ENCODE measurements at places on chromosomes 6 and 20. TPM values are rescaled to one million over a fixed set of nuclear protein-coding genes. Genes with fewer than 3 reads are reported as not detected.

DNA sequence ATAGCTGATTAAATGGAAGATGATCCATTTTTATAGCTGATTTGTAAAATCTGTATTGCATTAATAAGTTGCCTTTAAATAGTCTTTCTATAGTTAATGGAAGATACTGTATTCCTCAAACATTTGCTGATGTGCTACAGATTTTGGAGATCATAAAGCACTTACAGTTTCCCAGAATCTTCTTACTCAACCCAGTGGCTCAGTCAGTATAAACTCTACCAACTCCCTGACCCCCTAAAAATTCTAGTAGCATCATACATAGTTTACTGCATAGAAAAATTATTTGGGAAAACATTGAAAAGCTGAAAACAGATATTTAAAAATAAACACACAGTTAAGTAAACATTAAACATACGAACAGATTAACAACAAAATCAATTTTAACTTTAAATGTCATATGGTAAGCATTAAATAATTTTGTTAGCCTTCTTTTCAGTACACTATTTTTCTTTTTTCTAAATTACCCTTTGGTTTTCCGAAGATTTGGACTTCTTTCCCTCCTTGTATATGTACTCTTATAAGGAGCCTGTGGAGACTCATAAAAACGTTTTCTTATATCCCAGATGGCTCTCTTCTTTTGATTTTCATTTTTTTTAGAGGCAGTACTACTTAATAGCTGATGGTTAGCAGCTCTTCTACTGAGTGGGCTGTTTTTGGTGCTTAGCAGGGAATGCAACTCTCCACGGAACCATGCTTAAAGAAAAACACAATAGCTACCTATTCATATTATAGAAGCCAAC, 62.7 kb upstream of the BMP5 start:
- DNase-seq: no peak

DNA sequence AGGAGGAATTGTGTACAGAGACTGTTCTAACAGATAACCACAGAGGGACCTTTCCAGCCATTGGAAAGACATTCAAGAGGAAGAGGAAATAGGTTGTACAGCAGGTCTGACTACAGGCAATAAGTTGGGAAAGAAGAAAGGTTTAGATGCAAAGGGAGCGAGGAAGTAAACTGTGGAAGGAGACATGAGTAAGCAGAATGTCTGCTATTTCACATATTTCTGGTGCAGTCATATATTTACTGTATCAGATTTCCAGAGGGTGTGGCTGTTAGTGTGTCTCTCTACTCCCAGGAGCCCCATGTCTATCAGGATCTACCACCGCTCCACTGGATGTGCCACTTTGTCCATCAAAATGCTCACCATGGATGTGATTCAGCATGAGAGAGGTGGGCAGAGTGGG, 25.9 kb downstream of the MRS2 start:
- no peak for DNase-seq

The OSTM1 gene
- 27.1 TPM for total RNA-seq

The PGC gene
- total RNA-seq: not detected

The GJA10 gene
- not detected for total RNA-seq

Data from breast epithelium (tissue), 4 donors.